Fibroblast of lung (primary cell): ENCODE measurements at places on chromosomes 5 and 9.
A peak's percentile ranks its signal among the peaks of the same experiment; 100 is the strongest.

DNA sequence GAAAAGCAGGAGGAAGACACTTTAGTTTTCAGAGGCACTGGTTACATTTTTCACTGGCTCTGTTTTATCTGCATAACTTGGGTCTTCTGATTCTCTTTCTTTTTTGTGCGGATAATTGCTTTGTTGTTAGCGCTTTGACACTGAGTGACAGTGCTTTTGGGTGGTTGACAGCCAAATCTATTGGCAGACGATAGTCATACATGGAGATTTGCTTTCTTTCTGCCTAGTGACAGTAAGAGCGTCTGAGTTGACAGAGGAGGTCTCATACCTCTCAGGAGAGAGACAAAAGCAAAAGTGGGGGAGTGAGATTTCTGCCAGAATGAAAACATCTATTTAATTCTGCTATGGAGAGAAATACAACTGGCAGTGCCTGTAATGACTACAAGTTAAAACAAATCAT lies 2278.0 kb upstream of the WWC1 start:
- no peak for DNase-seq

DNA sequence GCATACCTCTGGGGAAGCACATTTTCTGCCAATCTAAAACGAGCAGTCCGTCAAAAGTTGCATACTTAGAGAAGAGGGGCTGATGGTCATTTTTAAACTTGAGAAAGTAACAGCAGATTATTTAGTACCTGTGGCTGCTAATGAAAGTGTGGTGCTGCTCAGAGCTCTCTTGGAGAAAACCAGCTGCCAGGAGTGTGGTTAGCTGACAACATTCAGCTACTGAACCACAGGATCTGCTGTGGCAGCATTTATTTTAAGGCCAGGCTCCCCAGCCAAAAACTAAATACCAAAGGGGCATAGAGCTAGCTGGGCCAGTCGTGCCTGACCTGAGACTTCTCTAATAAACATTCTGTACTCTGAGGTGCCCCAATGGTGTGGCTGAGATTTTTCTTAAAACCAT lies 203.6 kb downstream of the EDIL3 start:
- peak; percentile 71 for DNase-seq

DNA sequence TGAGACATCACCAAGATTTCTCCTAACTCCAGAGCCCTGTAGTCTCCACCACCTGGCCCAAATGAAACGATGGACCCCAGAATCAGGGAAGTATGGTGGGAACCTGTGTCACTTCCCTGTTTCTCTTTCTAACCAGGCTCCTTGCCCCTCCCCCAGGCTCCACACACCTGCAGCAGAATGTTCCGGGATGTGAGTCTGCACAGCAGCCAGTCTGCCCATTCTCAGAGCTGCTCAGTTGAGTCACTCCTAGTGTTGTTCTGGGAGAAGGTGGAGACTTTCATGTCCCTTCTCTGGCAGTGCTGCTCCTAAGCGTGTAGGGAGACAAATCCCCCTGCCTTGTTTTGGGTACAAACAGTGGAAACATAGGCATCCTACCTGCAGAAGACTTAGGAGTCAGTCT lies 76.0 kb upstream of the XPA start:
- no peak for DNase-seq

GRCh38 chr5:113527746-113528145 lies 14.3 kb downstream of the YTHDC2 start:
- peak; percentile 33 for DNase-seq

DNA sequence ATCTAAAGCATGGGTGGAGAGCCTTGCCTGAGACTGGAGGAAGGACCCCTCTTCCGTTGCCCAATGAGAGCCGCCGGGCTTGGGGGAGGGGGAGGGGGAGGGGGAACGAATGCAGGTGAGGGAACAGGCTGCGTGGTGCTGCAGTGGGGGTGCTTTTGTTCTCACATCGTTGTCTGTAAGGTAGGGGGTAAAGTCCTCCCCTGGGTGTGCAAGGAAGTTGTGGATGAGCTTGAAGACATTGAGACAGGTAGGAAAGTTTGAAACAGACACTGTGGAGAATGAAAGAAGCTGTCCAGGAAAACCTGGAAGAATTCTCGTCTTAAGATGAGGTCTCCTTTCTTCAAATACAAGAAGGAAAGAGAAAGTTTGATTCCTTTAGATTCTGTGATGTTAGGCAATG lies 94.1 kb upstream of the LIFR start:
- DNase-seq: no peak

GRCh38 chr5:170390472-170390871 lies 1.3 kb upstream of the KCNMB1 start:
- no peak for DNase-seq

- no peak for DNase-seq
Measured at GRCh38 chr5:176822041-176822792, 11.9 kb downstream of the UNC5A start.

GRCh38 chr9:72431036-72431435 lies 66.0 kb upstream of the ZFAND5 start:
- peak; percentile 85 for DNase-seq

DNA sequence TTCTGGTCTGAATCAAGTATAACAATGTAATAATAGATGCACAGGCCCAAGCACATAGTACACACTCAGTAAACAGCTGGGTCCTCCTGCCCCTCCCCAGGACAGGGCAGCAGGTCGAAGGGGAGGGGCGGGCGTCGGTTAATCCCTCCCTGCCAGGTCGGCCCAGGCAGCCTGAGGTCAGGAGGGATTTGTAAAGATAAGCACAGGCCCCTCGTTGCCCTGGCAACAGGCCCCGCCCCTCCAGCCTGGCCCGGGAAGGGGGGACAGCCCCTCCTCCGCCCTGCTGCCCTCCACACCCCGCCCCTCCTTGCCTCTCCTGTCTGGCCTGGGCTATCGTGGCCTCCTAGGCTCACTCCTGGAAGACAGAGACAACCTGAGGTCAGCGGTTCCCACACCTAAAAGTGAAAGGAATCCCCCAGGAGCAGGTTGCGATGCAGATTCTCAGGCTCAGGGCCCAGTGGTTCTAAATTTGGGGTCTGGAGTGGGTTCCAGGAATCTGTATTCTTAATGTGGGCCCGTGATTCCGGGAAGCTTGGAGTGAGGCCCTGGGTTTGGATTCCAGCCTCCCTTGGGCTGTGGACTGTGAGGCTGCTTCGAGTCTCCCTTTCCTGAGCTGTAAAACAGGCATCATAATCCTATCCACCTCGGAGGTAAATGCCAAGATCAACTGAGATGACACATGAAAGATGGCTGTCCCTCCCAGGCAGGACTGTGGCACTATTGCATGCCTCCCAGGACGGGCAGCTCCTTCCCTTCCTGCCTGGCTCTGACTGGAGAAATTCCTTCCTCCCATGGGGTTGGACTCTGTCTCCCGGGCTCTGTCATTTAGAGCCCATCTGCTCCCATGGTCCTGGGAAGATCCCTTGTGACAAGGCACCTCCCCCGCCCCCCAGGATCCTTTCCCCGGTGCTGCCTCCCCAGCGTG lies 4.4 kb downstream of the CRB2 start:
- no peak for DNase-seq

- DNase-seq: no peak
Measured at GRCh38 chr5:131206772-131207171, 36.0 kb downstream of the LYRM7 start.

- DNase-seq: peak; percentile 77
Measured at GRCh38 chr9:133990366-133991213, 1.5 kb downstream of the VAV2 start.

DNA sequence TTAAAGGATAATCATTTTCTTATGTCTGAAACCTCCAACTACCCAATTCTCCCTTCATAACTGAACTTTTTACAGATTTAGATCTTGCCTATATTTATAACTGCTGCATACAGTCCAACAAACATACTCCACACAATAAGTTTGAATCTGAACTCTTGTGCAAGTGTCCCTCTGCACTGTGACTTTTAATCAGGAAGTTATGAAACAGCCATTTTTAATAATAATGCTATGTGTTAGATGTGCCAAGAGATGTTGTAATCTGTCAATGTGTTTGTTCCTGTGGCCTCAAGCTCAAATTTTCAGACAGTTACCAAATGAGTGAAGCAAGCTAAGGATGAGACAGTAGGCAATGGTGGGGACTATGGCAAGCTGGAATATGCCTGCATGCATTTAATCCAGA lies 57.6 kb upstream of the MTAP start:
- peak; percentile 79 for DNase-seq

GRCh38 chr5:100706776-100707175 lies 171.6 kb downstream of the FAM174A start:
- DNase-seq: peak; percentile 56

DNA sequence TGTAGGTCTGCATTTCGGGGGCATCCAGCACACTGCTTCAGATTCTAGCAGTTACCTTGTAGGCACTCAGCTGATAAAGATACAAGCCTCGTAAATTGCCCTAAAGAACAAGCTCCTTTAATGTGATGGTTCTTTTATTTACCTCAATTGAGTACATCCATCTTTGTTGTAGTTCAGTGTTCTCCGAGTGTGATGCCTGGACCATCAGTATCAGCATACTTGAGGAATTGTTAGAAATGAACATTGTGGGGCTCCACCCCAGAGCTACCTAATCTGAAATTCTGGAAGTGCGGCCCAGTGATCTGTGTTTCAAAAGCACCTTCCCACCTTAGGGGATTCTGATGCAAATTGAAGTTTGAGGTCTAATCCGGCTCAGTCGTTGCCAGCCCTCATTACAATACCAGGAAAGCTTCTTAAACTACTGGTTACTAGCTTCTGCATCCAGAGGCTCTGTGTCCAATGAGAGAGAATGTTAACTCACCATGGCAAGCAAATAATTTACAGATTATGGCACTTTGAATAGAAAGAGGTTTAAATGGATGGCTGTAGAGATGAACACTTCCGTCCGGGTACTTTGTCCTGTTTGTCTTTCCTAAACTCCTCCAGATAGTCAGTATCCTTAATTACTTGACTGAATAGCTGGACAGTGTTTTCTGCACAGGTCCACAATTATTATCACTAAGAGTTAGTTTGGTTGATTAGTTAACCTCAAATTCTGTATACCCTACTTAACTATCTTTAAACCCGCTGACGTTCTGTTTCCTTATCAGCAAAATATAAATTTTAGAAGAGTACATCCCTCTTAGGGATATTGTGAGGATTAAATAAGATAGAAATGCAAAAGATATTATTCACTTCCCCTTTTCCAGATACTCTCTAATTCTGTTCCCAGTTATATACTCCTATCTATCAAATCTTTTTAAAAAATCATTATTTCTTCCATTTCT lies 47.9 kb downstream of the RAI14 start:
- no peak for DNase-seq

- DNase-seq: no peak
Measured at GRCh38 chr5:80990527-80990926, 30.4 kb downstream of the RASGRF2 start.

DNA sequence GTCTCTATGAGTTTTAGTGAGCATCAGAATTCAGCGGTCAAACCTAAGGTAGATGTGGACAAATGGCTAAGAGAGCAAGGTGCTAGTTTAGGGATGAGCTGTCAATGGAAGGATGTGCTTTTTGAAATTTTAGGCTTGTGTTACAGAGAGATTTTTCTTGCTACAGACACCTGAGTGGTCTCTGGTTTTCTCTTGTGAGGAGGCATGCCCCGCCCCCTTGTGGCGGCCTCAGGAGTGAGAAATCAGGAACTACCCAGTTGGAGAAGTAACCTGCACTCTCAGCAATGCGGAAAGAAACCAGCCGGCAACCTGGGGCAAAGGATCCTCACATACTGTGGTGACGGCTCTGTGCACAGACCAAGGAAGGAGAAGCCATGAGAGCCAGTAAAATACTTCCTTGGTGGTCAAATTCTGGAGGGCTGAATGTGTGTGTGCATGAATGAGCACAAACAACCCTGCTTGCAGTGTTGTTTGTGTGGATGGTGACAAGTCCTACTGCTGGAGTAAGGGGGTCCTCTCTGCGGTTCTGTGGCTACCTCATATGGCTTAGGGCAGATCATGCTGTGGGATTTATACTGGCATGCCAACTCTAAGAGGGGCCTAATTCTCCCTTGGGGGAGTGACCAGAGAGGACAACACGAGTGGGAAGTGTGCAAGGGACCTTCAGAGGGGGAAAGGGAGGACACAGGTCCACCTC lies 16.7 kb upstream of the HSD17B4 start:
- DNase-seq: peak; percentile 45

DNA sequence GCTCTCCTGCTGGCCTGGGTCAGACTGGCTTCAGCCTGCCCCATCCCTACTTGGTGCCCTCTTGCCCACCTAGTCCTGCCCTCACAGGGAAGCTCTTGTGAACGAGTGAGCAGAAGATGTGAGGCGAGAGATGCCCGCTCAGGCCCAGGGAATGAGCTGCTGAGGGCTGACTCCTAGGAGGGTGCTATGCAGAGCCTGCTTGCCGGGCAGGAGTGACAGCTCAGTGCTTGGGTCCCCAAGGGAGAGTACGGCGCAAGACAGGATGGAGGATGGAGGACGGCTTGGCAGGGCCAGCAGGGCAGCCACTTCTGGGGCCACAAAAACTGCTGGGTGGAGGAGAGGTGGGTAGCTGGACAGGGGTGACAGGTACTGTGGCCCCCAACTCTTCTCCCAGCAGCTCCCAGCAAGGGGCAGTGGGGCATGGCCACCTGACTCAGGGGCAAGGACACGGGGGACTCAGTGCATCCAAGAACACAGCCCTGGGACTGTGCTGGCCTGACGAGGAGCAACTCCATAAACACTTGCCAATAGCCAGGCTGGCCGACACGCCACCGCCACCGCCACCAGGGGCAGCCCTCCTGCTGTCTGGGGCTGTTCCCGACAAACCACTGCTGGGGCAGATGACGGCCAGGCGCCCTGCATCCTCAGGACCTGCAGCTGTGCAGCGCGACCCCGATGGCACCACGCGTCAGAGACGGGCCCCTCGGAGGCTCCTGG lies 55.6 kb upstream of the UBAC1 start:
- DNase-seq: no peak

DNA sequence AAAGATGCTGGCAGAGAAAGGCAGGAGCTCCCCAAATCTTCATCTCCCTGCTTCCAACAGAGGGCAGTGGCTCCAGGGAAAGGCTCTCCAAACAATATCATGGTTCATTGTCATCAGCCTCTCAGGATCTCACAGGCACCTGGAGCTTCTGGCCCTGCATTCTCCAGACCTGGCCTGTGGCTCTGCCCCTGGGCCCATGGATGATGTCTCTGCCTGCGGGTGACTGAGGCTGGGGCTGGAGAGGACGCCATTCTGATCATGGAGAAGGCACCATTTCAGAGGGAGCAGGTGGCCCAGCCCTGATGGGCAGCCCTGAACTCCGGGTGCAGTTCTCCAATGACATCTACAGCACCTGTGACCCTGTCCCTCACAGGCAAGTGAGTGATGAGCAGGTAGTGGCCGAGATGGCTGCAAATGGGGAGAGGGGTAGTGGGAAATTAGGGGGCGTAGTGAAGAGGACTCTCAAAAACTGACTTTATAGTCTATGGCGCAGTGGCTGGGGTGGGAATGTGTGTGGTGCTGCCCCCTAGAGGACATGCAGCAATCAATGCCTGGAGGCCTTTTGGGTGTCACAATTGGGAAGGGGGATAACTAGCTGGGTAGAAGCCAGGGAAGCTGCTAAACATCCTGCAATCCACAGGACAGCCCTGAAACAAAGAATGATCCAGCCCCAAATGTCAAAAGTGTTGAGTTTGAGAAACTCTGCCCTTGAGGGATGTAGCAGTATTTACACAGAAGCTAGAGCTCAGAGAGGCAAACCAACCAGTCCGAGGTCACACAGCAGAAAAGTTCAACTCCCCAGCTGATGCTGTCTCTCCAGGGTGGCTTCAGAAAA lies 3.2 kb downstream of the SH3PXD2B start:
- DNase-seq: no peak
